ENCODE measurements at places on chromosomes 3 and 15. TPM values are rescaled to one million over a fixed set of nuclear protein-coding genes. Genes with fewer than 3 reads are reported as not detected.

Gene PRR20G
- total RNA-seq, result not detected

Gene TNNC1
- total RNA-seq, result 0.33 TPM

Gene KBTBD13
- not detected for total RNA-seq

Gene THSD4
- total RNA-seq, result 63.7 TPM

Gene RNU5B-1
- total RNA-seq, result not detected
